ENCODE measurements at places on chromosomes 1 and 21.

DNA sequence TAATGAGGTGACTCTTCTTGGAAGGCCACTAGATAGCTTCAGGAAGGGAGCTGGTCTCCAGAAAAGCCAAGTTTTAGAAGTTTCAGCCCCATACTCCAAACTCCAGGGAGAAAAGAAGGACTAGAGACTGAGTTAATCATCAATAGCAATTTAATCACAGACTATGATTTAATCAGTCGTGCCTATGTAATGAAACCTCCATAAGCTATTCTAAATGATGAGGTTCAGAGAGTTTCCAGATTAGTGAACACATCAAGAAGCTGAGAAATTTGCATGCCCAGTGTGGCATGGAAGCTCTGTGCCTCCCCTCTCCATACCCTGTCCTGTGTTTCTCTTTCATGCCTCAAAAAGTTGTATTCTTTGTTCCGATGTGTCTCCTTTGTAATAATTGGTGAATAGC, 49.2 kb upstream of the CCDC190 start:
- no peak for DNase-seq

DNA sequence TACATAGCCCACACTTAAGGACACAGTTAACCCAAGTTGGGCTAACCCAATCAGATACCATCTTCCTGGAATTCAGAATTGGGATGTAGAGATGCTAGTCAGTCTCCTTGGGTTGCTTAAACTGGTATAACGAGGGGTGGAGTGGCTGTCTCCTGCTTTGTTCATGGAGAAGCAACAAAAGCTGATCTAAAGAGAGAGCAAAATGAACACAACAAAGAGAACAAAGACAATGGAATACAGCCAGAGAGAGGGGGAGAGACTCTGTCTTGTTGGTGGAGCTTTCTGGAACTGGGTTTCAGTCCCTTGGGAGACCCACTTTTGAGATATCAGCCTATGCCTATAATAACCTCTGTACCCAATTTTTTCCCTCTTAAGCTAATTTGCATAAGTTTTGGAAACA, 138.1 kb downstream of the ATG4C start:
- no peak for DNase-seq

DNA sequence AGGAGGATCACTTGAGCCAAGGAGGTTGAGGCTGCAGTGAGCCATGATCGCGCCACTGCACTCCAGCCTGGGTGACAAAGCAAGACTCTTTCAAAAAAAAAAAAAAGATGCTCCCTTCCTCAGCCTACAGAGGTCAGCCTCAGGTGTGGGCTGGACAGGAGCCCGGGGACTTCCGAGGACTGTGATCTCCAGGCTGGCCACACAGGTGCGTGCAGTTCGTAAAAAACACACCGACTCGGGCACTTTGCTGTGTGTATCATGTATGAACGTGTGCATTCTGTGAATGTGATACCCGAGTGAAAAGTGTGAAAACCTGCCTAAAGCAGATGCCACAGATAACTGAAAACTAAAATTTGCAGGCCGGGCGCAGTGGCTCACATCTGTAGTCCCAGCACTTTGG, 8.4 kb upstream of the CCDC27 start:
- DNase-seq = no peak

- DNase-seq = no peak
Measured at GRCh38 chr1:151062741-151063371, 2.7 kb downstream of the MLLT11 start.

- DNase-seq = no peak
Measured at GRCh38 chr1:20430355-20431175, 55.4 kb downstream of the CAMK2N1 start.

DNA sequence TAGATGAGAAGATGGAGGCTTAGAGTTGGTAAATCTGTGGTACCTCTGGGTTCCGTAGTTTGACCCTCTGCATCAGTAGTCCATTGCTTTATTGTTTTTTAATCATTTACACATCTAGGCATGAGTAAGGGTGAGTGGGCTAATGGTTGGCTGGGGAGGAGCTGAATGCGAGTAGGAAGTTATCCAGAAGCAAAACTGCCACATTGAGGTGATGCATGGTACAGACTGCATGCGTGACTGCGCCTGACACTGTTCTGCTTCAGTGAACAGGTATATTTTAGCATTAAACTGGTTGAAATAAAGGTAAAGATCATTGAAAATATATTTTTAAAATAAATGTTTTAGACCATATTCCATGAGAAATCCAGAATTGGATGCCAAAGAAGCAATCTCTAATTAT, 4.4 kb downstream of the DNAJC16 start:
- DNase-seq = no peak

- no peak for DNase-seq
Measured at GRCh38 chr1:14254251-14254650, 344.2 kb upstream of the KAZN start.

- DNase-seq = no peak
Measured at GRCh38 chr1:212366901-212367300, 47.8 kb downstream of the PACC1 start.

GRCh38 chr1:99594205-99594604, 51.7 kb upstream of the PALMD start:
- no peak for DNase-seq

- no peak for DNase-seq
Measured at GRCh38 chr1:203189951-203190352, 3.4 kb upstream of the CHI3L1 start.

DNA sequence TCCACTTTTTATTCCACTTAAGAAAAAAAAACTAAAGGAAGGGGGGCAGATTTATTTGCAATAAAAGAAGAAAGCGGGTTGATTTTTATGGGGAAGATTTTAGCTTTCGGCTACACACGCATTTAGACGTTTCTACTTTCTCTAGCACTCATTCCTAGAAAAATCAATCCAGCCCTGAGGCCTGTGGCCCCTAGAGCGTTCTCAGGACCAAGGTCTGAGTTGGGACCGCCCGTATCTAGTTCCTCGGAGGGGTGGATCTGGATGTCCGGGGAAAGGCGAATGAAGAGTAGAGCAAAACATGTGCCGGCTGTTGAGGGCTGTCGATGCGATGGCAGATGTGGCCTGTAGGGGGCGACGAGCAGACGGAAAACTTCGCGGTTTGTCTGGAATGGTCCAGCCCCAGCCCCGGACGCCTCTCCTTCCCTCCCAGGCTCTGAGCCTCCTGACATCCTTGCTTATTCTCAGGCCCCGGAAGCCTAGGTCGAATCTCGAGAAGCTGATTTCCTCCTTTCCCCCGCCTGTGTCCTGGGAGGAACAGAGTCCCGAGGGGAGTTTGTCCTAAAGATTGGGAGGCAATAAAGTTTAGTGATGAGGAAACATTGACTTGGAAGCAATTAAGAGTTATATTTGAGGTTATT, 5.2 kb downstream of the FOXD3 start:
- no peak for DNase-seq

DNA sequence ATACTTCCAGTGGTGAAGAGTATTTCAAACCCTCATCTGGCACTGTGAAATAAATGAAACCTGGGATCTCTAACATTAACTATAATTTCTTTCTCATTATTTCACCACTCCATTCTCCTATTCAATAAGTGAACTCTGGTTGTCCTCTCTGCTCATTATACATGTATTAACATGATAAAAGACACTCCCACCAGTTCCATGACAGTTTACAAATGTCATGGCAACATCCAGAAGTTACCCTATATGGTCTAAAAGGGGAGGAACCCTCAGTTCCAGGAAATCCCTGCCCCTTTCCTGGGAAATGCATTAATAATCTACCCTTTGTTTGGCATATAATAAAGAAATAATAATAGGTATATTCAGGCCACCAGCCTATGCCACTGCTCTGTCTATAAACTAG, 62.7 kb upstream of the BRINP3 start:
- DNase-seq = no peak

- no peak for DNase-seq
Measured at GRCh38 chr1:95876276-95876675, 642.3 kb downstream of the RWDD3 start.

GRCh38 chr1:244019982-244020485, 31.0 kb upstream of the ZBTB18 start:
- no peak for DNase-seq

- no peak for DNase-seq
Measured at GRCh38 chr1:157431751-157432150, 120.6 kb downstream of the FCRL5 start.

DNA sequence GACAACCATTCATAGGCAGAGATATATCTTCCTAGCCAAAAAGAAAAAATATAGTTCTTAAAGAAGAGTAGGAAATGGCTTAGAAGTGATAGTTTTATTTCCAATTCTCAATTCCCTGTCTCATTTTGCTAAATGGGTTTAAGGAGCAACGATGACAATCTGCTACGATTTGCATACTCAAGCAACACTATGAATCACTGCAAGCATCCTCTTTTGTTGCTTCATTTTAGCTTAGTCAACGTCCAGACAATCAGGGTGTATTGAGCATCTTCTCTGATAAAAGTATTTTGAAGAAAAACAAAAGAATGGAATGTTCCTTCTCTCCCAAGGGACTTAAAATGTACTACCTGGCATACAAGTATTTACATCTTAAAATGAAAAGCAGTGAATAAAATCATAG, 80.6 kb downstream of the RGS7 start:
- no peak for DNase-seq

DNA sequence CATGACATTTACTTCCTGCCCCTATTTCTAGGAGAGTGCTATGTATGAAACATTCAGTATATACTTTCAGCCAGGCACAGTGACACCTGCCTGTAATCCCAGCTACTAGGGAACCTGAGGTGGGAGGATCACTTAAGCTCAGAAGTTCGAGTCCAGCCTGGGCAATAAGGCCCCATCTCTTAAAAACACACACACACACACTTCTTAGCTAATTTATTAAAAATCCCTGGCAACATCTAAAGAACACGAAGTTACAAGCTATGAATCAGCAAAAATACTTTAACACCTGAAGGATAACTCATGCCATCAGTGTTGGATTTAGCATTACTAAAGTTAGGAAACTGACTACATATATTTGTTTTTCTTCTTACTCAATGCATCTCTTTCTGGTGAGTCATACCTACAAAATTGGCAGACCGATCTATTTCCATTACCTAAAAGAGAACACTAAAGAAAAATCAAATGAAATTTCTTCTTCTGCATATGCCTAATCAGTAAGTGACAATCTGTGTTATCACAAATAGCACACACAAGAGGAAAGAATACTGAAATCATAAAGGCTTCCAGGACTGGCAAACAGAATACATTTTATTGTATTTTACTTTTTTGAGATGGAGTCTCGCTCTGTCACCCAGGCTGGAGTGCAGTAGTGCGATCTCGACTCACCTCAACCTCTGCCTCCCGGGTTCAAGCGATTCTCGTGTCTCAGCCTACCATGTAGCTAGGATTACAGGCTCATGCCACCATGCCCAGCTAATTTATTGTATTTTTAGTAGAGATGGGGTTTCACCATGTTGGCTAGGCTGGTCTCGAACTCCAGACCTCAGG, 41.4 kb downstream of the RNF115 start:
- no peak for DNase-seq

- DNase-seq = no peak
Measured at GRCh38 chr1:26483980-26484379, 11.7 kb downstream of the HMGN2 start.

GRCh38 chr1:185984113-185984836, 250.1 kb downstream of the HMCN1 start:
- no peak for DNase-seq

DNA sequence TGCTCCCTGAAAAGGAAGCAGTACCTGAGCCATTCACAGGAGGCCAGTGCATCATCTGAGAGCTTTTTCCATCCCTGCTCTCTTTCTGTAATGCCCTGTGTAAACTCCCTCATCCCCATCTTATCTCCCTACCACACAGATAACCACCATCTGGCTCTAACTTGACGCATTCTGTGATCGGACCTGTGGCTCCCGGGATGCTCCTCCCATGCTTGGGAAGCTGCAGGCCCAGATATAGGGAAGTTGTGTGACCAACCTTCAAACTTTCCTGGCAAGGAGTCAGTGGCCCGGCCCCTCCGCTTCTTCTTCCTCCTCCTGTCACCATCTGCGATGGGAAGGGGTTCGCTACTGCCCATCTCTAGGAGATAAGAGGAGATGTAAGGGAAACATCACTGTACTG, 21.1 kb downstream of the MKNK1 start:
- no peak for DNase-seq

DNA sequence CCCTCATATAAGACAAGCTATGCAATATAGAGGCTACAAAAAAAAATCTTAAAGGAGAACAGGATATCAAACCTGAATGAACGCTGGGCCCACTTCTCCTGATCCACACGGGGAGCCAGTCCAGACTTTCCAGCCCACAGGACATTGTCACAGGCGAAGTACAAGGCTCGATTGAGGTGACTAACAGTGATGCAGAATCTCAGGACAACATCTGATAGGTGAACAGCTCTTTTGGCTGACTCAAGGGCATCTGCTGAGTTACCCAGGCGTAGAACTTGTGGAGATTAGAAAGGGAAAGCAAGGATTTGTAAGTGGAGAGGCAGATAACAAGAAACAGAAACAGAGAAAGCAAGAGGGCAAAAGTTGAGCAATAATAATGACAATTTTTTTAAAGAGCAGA, 1.8 kb downstream of the PEX11B start:
- DNase-seq = no peak

- no peak for DNase-seq
Measured at GRCh38 chr1:37068260-37068659, 33.9 kb upstream of the GRIK3 start.

- no peak for DNase-seq
Measured at GRCh38 chr1:56255516-56256152, 323.7 kb downstream of the PLPP3 start.

DNA sequence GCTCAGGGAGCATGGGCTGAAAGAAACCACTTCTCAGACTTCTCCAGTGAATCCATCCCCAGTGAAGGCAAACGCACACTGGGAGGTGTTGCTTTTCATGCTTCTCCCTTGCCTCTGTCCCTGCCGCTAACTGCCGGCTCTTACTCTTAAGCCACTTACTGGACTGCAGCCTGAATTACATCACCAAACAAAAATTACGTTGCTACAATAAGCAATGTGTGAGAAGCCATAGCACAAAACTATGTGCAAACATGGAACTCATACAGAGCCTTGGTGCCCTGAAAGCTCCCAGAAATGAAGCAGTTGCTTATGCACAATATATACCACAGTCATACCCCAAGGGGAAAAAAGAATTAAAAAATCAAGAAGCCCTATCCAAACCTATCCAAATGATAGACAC, 375.2 kb downstream of the KCNH1 start:
- DNase-seq = no peak

DNA sequence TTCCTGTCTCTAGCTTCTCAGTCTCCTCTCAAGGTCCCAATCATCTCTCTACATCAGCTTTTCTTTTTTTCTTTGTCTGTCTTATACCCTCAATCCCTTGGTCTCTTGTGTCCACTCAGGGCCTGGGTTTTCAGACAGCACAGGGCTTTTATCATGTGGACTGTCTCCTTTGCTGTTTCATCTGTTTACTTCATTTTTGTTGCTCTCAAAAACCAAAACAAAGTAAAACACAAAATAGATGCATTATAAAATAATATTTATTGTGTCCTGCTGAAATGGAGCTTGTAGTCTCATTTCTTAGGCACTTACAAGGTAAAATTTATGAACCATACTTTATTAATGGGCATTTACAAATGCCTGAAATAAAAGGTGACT, 17.8 kb upstream of the SLAMF6 start:
- no peak for DNase-seq

GRCh38 chr1:227947386-227947675, 401 bp downstream of the WNT9A start:
- no peak for DNase-seq
